ENCODE measurements at places on chromosomes 3 and 15.

DNA sequence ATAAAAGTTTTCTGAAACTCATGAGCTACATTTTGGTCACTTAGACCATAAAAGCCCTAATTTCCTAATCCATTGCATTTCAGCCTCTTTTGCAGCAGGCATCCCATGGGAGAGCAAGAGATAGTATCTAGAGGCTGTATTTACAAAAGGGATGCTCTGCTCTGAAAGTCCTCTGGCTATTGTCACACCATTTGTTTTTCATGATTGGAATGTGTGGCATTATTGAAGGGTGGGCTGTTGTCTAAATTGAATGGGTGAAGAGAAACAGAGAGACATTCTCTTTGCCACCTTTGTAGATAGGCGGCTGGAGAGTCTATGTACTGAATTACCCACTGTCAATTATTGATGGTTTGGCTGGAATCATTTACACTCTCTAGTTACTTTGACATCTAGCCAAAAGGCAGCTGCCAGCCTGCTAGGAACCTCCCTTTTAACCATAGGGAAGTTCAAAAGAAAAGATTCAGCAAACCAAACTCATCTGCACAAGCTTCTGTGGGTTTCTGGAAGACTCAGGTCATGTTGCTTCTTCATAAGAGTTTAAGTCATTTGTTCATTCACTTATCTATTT is 89.8 kb upstream of the RARB start:
- no peaks in the 10 kb centered on the region for H3K27me3 ChIP-seq
- no peaks in the 10 kb centered on the region for H3K36me3 ChIP-seq
- H3K4me1 ChIP-seq = no peaks in the 10 kb centered on the region

GRCh38 chr3:194602669-194603171 is 30.5 kb downstream of the TMEM44 start:
- no peaks in the 10 kb centered on the region for H3K36me3 ChIP-seq
- no peak overlapping the region for H3K27ac ChIP-seq
- no peaks in the 10 kb centered on the region for H3K4me1 ChIP-seq
- no peak overlapping the region for H3K4me3 ChIP-seq
- H3K27me3 ChIP-seq = no peaks in the 10 kb centered on the region

GRCh38 chr15:65376767-65377104 is 1.1 kb downstream of the IGDCC3 start:
- DNase-seq = peak; percentile 63
- peaks cover 43% of the 10 kb centered on the region for H3K27me3 ChIP-seq
- H3K4me3 ChIP-seq = peak overlapping the region; percentile 93
- no peaks in the 10 kb centered on the region for H3K36me3 ChIP-seq
- H3K4me1 ChIP-seq = peaks cover 26% of the 10 kb centered on the region

DNA sequence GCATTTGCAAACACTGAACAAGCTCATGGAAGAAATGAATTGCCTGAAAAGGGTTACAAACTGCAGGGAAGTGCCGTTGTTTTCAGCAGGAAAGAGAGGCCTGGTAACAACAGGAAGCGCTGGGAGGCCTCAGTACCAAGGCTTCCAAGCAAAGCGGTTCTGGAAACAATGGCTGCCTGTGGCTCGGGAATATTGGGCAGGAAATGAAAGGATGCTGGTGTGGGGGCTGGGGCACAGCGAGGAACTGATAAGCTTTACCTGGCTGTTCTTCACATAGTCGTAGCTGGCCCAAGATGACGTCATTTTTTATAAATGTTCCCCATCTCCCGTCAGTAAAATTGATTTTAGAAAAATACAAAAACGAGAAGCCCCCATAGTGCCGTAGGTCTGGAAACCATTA is 55.9 kb downstream of the ARHGAP31 start:
- peak overlapping the region; percentile 29 for H3K4me3 ChIP-seq
- DNase-seq = peak; percentile 89
- peak overlapping the region; percentile 98 for H3K27ac ChIP-seq

- no peak overlapping the region for H3K4me3 ChIP-seq
- no peaks in the 10 kb centered on the region for H3K36me3 ChIP-seq
- peaks cover 9% of the 10 kb centered on the region for H3K4me1 ChIP-seq
Measured at GRCh38 chr3:129004639-129005295, 3.7 kb downstream of the EFCC1 start.

- H3K27me3 ChIP-seq = no peaks in the 10 kb centered on the region
- H3K4me1 ChIP-seq = no peaks in the 10 kb centered on the region
- no peaks in the 10 kb centered on the region for H3K36me3 ChIP-seq
- no peak for DNase-seq
- H3K27ac ChIP-seq = no peak overlapping the region
- H3K4me3 ChIP-seq = no peak overlapping the region
Measured at GRCh38 chr3:73292220-73292619, 230.8 kb downstream of the EBLN2 start.

DNA sequence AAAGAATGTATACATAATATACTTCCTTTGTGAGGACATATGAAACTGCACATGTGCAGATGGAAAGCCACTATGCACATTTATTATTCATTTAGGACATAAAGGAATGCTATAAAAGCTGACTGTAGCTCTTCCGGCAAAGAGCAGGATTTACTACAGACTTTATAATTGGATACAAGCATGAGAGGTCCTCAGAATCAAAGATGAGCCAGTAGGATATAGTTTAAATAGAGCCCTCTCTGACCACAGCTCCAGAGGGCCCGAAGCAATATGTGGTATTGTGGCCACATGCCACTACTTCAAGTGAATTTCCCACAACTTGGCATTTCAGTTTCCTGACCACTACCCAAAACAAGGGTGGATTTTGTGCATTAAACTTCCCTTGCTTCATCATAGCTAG is 140.9 kb downstream of the ATP8B4 start:
- DNase-seq = no peak
- no peak overlapping the region for H3K4me3 ChIP-seq
- peaks cover 6% of the 10 kb centered on the region for H3K4me1 ChIP-seq
- H3K36me3 ChIP-seq = no peaks in the 10 kb centered on the region

DNA sequence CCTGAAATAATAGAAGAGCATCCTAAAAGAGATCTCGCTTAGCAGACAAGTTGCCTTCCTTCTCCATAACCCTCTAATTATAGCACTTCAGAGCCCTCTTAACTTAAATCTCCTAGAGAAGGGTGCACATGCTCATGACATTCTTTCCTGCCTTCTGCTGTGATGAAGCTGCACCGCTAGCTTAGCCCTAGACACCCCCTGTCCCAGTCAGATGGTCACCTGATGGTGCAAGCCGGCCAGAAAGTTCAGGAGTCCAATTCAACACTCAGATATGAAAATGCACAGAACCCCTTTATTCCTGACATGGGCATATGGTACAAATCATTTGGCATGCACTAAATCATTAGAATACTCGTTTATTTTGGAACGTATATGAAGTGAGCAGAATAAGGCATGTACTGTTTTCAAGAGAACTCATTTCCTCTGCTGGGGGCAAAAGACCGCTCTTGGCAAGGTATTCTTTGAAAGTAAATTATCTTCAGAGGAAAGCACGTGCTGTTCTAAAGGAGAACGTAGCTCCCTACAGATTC is 420.4 kb upstream of the PROK2 start:
- no peak overlapping the region for H3K4me3 ChIP-seq
- no peak overlapping the region for H3K27ac ChIP-seq
- H3K36me3 ChIP-seq = no peaks in the 10 kb centered on the region
- H3K4me1 ChIP-seq = no peaks in the 10 kb centered on the region
- no peaks in the 10 kb centered on the region for H3K27me3 ChIP-seq

- no peaks in the 10 kb centered on the region for H3K4me1 ChIP-seq
- H3K27ac ChIP-seq = no peak overlapping the region
- H3K36me3 ChIP-seq = no peaks in the 10 kb centered on the region
Measured at GRCh38 chr15:63466378-63467192, 37.8 kb upstream of the USP3 start.

GRCh38 chr15:82848241-82848993 is 39.0 kb downstream of the WHAMM start:
- no peak for DNase-seq
- H3K27ac ChIP-seq = no peak overlapping the region
- peaks cover 7% of the 10 kb centered on the region for H3K4me1 ChIP-seq
- H3K36me3 ChIP-seq = no peaks in the 10 kb centered on the region

DNA sequence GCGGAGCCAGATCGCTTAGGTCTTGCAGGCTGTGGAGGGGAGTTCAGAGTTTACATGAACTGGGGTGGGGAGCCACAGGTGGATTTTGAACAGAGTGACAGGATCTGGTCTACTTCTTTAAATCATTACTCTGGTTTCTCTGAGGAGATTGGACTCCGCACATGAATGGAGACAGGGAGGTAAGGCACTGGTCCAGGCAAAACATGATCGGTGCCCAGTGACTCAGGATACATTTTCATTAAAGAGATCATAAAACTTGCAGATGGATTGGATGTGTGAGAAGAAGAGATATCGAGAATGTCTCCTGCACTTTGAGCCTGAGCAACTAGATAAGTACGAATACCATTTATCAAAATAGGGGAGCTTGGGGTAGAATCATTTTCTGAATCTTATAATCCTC is 61.8 kb upstream of the CMSS1 start:
- H3K27ac ChIP-seq = no peak overlapping the region
- no peaks in the 10 kb centered on the region for H3K36me3 ChIP-seq
- no peak overlapping the region for H3K4me3 ChIP-seq
- no peaks in the 10 kb centered on the region for H3K4me1 ChIP-seq
- no peaks in the 10 kb centered on the region for H3K27me3 ChIP-seq

DNA sequence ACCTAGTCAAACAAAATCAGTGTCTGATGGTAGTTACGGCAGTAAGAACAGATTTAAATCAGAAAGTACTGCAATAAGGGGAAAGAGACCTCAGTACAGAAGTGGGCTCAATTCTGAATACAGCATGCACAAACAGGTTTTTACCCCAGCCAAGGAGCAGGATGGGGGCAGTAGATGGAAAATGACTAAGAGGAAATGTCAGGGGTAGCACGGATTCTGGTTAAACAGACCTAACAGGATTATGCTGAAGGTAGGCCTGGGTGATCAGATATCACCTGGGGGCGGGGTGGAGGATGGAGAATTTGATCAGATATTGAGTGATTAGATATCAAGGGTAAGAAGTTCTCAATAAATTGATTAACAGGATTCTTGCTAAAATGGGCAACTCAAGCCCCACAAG is 19.0 kb downstream of the MESD start:
- peaks cover 35% of the 10 kb centered on the region for H3K4me1 ChIP-seq
- H3K4me3 ChIP-seq = no peak overlapping the region
- H3K36me3 ChIP-seq = 0 out of 2 replicates have a peak, but pooled peaks cover 2% of the 10 kb centered on the region
- H3K27ac ChIP-seq = peak overlapping the region; percentile 61

GRCh38 chr15:44394062-44394461 is 33.4 kb upstream of the CTDSPL2 start:
- H3K27me3 ChIP-seq = no peaks in the 10 kb centered on the region
- DNase-seq = no peak
- no peaks in the 10 kb centered on the region for H3K36me3 ChIP-seq
- H3K27ac ChIP-seq = peak overlapping the region; percentile 34
- H3K4me3 ChIP-seq = no peak overlapping the region

- no peaks in the 10 kb centered on the region for H3K4me1 ChIP-seq
- no peaks in the 10 kb centered on the region for H3K27me3 ChIP-seq
- no peak for DNase-seq
- no peaks in the 10 kb centered on the region for H3K36me3 ChIP-seq
Measured at GRCh38 chr3:20669184-20669583, 483.2 kb upstream of the SGO1 start.

DNA sequence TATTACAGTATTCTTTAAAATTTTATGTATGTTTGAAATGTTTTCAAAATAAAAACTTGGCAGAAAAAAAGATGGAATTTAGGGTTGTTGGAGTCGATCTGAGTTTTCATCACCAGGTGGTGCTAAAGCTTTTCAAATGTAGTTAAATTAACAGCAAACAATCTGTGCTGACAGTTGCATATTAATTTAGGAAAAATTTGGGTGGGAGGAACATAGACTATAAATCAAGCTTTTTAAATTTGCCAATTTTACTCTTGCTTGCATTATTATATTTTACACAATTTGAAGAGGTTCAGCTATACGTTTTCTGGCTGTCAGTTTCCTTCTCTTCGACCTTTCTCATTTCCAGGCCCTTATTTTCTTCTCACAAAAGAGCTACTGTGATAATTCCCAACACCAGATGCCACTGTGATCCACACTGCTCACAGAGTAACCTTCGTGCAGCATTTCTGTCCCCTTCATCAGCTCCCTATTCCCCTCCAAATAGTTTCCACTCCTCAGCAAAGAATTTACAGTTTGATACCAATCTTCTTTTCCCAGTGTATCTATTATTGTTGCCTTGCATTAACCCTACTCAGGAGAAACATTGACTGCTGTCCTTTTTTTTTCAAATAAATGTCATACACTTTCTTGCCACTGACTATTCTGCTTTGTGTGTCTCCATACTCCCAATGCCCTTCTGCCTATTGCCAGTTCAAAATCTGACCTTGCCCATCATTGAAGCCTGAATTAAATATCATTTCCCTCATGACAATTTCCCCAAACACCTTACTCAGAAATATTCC is 53.4 kb upstream of the EIF5A2 start:
- no peaks in the 10 kb centered on the region for H3K36me3 ChIP-seq
- H3K4me1 ChIP-seq = no peaks in the 10 kb centered on the region
- peak; percentile 53 for DNase-seq
- H3K27me3 ChIP-seq = no peaks in the 10 kb centered on the region
- no peak overlapping the region for H3K4me3 ChIP-seq
- no peak overlapping the region for H3K27ac ChIP-seq

- peak; percentile 74 for DNase-seq
- peaks cover 83% of the 10 kb centered on the region for H3K27me3 ChIP-seq
- H3K4me3 ChIP-seq = peak overlapping the region; percentile 61
- peaks cover 51% of the 10 kb centered on the region for H3K4me1 ChIP-seq
- H3K27ac ChIP-seq = no peak overlapping the region
- no peaks in the 10 kb centered on the region for H3K36me3 ChIP-seq
Measured at GRCh38 chr15:47184003-47184907, 533.0 kb upstream of the SEMA6D start.

GRCh38 chr3:172624999-172625398 is 85.9 kb downstream of the NCEH1 start:
- H3K4me1 ChIP-seq = peaks cover 9% of the 10 kb centered on the region
- no peak overlapping the region for H3K4me3 ChIP-seq
- no peak for DNase-seq

DNA sequence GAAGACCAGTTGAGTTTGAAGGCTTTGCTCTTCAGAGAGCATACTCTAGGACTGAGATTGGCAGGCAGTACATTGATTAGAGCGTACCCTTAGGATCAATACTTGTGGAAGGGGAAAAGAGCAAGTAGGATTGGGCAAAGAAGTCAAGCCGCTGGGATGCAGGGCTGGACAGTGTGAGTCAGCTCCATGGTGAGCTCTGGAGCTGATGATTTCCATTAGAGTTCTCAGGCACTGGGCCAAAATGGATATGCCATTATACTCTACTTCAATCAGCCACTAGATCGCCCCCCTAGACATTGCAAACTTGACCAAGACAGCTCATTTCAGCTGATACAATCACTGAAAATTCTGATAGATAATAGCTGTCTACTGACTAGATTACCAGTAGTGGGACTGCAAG is 432.7 kb upstream of the ALCAM start:
- H3K4me3 ChIP-seq = no peak overlapping the region
- no peaks in the 10 kb centered on the region for H3K36me3 ChIP-seq
- H3K27ac ChIP-seq = no peak overlapping the region
- no peaks in the 10 kb centered on the region for H3K27me3 ChIP-seq

- peaks cover 35% of the 10 kb centered on the region for H3K4me1 ChIP-seq
- peaks cover 10% of the 10 kb centered on the region for H3K27me3 ChIP-seq
- H3K36me3 ChIP-seq = no peaks in the 10 kb centered on the region
Measured at GRCh38 chr3:171460725-171461524, 720 bp upstream of the TNIK start.

- peaks cover 20% of the 10 kb centered on the region for H3K27me3 ChIP-seq
- H3K4me3 ChIP-seq = no peak overlapping the region
- no peaks in the 10 kb centered on the region for H3K36me3 ChIP-seq
- no peak for DNase-seq
- H3K4me1 ChIP-seq = peaks cover 15% of the 10 kb centered on the region
- H3K27ac ChIP-seq = no peak overlapping the region
Measured at GRCh38 chr3:53843195-53844177, 2.7 kb downstream of the CHDH start.

All from GM23338 (cell line).